ENCODE measurements at places on chromosomes 2 and 18.

GRCh38 chr2:182903566-182903965 lies 37.1 kb upstream of the FRZB start:
- no peak for DNase-seq

GRCh38 chr2:47488870-47489584 lies 86.1 kb downstream of the MSH2 start:
- peak; percentile 57 for DNase-seq

DNA sequence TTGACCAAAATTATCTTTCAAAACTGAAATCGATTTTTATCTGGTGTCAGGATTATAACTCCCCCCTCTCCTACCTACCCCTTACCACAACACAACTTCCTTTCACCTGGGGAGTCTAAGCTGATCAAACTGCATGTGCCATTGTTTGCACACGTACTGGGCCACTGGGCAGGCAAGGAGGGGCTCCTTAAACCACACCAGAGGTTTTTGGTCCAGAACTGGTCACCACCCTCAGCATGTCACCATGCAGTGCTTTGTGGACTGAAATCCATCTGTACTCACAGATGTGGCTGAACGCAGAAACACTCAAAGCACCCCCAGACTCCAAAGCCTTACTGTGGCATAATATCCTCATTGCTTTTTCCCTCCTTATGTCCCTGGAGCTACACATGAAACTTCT lies 13.9 kb upstream of the ARHGAP25 start:
- no peak for DNase-seq

GRCh38 chr2:158575051-158575635 lies 118.4 kb downstream of the PKP4 start:
- no peak for DNase-seq

GRCh38 chr2:172736424-172737174 lies 954 bp downstream of the RAPGEF4 start:
- DNase-seq = no peak

GRCh38 chr2:224876522-224876921 lies 160.4 kb upstream of the CCDC195 start:
- DNase-seq = no peak

DNA sequence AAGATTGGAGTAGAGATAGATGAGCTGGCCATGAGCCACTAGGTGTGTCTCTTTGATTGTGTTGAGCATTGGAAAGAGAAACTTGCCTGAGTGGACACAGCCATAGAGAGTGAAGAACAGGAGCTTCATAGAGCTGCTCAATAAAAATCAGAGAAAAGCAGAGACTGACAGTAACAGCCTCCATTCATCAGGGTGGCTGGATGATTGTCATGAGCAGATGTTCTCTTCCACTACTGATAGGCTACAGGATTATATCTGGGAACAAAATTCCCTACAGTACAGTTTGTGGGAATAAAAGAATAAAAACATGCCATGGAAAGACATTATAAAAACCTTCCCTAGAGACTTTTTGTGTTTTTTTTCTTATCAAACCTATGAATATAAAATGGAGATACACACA lies 404.8 kb upstream of the ACVR2A start:
- no peak for DNase-seq

DNA sequence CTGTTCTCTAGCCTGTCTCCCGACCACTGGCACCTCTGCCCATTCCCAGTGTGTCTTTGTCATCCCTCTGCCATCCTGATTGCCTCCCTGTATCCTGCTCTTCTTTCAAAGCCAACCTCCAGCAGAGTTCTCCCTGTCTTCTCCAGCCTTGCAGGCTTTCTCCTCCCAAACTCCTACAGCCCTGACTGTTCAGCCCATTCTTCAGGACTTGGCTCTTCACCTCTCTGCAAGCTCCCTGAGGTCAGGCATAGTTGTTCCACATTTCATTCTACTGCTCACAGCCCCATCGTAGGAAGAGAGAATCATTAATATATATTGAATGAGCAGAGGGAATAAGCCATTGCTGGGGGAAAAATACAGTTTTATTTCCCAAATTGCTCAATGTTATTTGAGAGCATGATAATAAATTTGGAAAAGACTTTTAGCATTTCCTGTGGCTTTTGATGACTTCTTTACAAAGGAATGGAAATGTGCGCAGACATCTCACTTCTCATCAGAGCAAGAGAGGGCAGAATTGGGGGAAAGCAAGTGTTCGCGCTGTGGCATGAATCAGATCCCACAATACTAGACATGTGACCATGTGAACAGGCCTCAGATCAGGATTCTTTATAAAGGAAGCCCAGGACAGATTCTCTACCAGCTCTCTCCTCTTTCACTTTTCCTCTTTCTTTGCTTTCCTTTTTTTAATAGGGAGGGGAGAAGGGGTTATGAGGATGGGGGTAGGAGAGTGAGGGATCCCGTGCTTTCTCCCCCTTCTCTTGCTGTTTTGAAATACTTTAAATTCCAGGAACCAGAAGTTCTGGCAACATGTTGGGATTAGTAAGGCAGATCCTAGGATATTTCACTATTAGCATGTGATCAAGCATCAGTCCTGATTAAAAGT lies 37.4 kb downstream of the EPAS1 start:
- peak; percentile 9 for DNase-seq

- DNase-seq = no peak
Observed at GRCh38 chr2:99662761-99663341, 173.0 kb upstream of the REV1 start.

DNA sequence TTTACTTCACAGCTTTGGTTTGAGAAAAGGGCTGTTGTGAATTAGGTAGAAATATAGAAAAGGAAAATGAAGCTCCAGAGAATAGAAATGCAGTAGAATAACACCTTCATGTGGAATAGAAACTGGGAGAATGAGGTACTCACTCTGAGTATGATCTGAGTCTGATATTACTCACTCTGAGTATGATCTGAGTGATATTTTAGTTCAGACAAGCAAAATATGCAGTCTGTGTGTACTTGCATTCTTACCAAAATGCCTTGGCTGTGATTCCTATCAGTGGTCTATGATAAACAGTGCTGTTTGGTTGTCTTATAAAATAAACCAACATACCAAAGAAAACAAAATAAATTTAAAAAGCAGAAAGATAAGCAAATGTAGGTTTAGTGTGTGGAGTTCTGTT lies 487.6 kb downstream of the THSD7B start:
- peak; percentile 45 for DNase-seq

- no peak for DNase-seq
Observed at GRCh38 chr18:55141318-55141717, 182.1 kb upstream of the CCDC68 start.

- DNase-seq = no peak
Observed at GRCh38 chr2:237614151-237614720, 13.2 kb upstream of the LRRFIP1 start.

GRCh38 chr2:46369783-46370182 lies 72.6 kb downstream of the EPAS1 start:
- no peak for DNase-seq

DNA sequence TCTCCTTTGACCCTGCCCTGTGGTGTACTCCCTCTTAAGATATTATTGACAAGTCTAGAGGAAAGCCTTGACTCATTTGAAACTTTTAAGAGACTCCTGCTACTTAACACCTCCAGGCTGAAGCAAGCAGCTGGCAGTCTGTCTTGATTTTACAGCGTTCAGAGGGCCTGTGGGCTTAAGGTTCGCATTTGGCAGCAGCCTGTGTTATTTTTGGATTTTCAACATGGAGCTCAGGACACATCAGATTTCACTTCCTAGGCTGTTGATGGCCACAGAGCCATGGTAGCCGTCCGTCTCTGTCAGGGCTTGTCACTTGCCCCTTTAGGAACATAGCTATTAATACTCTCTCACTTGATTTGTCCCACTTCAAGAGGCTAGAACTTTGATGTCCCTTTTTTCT lies 73.6 kb downstream of the VWA3B start:
- no peak for DNase-seq

DNA sequence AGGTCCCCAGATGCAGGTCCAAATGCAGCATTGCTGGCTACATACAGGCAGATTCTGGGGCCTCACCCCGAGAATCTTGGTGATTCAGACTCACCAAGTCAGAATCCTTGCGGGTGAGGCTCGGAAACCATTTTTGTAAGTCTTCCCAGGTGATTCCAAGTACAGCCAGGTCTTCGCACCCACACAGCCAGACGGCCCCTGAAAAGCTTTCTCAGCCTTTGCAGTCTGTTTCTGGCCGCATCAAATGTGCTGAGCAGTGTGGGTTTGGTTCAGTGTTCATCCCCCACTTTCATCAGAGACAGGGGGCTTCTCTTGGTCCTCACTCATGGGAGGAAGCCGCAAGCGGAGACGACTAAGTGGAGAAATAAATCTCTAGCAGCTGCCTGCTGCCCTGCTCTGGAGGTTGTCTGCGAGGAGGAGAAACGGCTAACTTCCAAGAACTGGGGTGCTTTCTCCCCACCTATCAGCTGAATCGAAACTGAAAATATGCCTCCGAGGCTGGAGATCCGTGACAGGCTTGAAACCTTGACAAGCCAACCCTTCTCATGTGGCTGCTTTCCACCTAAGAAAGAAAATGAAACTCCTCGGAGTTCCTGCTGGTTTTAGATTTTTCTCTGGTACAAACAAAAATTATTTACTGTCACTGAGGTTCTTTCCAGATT lies 8.9 kb upstream of the TMEM185B start:
- DNase-seq = no peak

DNA sequence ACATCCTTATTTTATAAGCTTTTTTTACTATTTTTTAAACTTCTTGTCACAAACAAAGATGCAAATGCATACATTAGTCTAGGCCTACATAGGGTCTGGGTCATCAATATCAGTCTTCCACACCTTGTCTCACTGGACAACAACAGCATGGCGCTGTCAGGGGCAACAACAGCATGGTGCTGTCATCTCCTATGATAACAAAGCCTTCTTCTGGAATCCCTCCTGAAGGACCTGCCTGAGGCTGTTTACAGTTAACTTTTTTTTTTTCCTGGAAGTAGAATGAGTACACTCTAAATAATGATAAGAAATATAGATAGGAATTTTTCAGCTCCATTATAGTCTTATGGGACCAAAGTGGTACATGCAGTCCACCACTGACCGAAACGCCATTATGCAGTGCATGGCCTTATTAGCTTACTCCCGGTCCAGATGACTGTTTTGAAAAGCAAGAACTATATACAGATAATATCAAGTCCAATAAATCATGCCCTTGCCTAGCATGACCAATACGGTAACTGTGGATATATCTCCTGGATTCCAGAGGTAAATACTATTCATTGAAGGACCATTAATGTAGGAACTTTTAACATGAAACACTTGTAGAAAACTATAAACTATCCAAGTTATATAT lies 38.4 kb downstream of the TCF4 start:
- no peak for DNase-seq

DNA sequence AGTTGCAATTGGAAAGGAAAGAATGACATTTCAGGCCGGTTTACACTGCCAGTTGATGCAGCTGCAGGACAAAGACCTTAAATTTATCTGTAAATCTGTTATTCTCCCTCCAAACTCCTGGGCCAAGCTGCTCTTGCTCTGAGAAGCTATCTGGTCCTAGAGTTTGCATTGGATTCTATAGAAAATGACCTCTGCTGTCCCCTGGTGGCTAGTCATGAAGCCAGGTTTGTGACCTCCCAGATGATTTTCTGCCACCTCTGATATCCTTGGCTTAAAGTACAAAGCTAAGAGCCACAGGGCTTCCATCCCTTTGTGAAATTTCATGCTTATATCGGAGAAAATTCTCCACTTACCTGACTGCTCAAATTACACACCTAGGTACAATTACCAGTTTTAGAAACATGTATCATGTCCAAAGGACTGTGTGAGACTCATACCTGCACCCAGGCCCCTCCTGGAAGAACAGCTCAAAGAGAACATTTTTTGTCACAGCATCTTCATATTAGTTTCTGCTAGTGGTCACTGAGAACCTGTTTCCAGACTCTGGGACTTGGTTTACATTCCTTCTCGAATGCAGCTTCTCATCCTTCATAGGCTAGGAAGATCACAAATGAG lies 28.9 kb upstream of the IER3IP1 start:
- peak; percentile 57 for DNase-seq

DNA sequence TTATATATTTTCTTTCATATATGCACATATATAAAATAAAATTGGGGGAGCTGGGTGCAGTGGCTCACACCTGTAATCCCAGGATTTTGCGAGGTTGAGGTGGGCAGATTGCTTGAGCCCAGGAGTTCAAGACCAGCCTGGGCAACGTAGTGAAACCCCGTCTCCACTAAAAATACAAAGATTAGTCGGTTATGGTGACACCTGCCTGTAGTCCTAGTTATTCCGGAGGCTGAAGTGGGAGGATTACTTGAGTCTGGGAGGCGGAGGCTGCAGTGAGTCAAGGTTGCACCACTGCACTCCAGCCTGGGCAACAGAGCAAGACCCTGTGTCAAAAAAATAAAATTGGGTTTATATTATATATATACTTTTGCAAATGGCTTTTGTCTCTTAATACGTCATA lies 39.6 kb upstream of the TFCP2L1 start:
- DNase-seq = no peak

- DNase-seq = no peak
Observed at GRCh38 chr2:134143568-134143967, 110.3 kb upstream of the MGAT5 start.

- no peak for DNase-seq
Observed at GRCh38 chr2:217662984-217663602, 339.7 kb downstream of the TNS1 start.

DNA sequence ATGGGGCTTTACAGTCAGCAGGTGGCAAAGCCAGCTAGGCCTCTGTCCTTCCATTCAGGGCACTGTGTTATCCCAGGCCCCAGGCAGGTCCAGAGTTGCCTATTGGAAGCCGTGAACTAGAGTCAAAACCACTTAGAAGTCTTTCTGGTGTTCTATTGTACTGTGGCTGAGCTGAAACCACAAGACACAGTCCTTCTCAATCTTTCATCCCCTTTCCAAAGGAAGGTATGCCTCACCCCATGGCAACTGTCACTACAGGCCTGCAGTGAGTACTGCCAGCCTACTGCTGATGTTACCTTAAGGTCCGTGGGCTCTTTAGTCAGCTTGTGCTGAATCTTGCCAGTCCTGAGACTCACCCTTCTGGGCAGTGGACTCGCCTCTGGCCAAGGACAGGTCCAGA lies 181.6 kb downstream of the GULP1 start:
- DNase-seq = no peak

- DNase-seq = peak; percentile 68
Observed at GRCh38 chr2:68185541-68186164, 28.0 kb downstream of the PNO1 start.

GRCh38 chr2:217091531-217091930 lies 231.7 kb upstream of the TNP1 start:
- no peak for DNase-seq

GRCh38 chr18:2442726-2443275 lies 128.5 kb downstream of the METTL4 start:
- DNase-seq = no peak

- DNase-seq = no peak
Observed at GRCh38 chr18:23177433-23178072, 42.3 kb downstream of the CABLES1 start.

All from RKO (cell line).